ENCODE measurements at places on chromosomes 2 and 18.

- no peak for DNase-seq
Observed at GRCh38 chr2:101396316-101396717, 9.0 kb upstream of the CREG2 start.

- DNase-seq, result no peak
Observed at GRCh38 chr2:12291303-12291702, 425.4 kb upstream of the TRIB2 start.

DNA sequence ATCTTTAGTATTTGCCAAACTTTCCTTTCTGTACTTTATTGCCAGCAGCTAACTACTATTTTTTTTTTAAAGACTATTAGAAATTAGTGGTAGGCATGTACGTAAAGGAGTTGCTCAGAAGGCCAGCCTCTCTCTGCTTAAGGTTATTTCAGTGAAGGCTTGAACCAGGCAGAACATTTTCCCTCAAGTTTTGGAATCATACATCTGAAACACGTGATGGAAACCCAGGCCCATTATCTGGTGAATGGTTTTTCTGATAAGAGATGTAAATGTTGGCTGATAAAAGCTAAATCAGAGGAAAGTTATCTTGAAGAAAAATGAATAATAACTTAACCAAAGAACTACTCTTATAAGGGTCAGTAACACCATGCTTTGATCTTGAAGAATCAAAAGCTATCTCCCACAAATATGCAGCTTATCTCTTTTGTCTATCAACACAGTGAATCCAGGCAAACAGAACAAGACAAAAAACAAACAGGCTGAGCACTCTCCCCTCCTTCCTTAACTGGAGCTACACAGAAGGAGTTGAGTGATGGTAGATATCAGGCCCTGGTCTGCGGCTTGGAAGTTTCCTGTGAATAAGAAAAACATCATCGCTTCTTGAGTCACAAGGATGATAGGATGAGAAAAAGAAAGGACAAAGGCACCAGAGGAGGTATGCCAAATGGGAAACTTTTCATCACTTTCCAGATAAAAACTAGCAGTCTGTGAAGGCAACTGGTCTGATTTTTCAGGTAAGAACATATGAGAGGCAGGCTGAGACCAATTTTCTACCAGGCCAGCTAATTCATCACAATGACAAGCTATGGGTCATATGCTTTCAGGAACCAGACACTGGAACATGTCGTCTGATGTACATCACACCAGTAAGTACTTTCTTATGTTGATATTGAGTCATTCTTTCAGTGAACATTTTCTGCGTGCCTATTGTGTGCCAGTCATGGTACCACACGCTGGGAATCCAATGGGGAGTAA, 88.4 kb upstream of the STK17B start:
- DNase-seq, result no peak

- no peak for DNase-seq
Observed at GRCh38 chr2:236632295-236633218, 62.9 kb downstream of the ACKR3 start.

- no peak for DNase-seq
Observed at GRCh38 chr18:54983791-54984190, 24.5 kb upstream of the CCDC68 start.

DNA sequence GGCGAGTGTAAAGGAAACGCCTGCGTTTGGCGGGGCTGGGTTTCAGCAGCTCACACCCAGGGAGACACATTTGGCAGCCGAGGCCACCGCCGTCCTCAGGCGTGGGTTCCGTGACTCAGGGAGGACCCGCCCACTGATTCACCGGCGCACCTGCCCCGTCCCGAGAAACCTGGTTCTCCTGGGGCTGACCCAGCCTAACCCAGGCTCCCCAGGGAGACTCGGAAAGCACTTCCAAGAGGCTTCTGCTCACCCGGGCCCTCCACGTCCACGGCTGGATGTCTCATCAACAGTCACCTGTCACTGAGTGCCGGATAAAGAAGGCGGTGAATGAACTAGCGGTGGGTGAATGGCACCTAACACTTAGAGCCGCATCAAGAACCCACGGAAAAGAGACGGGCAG, 126.4 kb upstream of the CTDP1 start:
- no peak for DNase-seq

DNA sequence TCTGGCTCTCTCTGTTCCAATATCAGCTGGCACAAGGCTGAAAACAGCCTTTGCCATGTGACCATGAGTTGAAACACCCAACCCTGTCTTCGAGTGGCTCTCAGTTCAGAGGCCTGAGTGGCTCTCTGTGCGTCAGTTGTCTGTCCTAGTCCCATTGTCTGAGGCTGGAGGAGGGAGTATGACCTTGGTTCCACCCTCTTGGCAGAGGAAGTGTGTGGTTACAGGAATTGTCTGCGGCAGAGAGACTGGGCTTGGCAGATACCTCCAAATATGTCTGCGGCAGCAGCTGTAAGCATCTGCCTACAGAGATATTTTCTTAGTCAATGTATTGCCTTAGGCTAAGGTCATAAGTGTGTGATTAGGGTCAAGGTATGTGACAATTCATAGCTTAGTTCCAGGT, 32.6 kb downstream of the CNGA3 start:
- no peak for DNase-seq

- no peak for DNase-seq
Observed at GRCh38 chr2:19538411-19538963, 180.1 kb upstream of the OSR1 start.

DNA sequence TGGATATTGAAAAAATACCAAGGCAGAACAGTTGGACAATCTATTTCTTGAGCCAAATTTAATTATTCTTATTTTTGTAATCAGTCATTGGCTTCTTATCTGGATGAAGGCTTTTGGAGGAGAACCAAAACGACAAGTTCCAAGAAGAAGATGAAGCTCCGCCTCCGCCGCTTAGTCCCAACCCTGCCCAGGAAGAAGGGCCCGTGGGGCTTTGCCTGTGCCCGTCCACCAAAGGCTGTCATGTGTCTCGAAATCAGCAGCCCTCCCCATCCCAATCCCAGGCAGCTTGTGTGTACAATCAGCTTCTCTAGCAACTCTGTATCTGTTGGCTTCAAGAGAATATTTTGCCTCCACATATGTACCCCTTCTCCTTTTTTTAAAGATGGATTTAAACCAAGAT, 24.6 kb downstream of the PTRHD1 start:
- DNase-seq, result no peak

GRCh38 chr2:116952254-116952653, 862.2 kb upstream of the DDX18 start:
- DNase-seq, result no peak

GRCh38 chr18:13412901-13413300, 194.3 kb downstream of the LDLRAD4 start:
- DNase-seq, result no peak

- DNase-seq, result no peak
Observed at GRCh38 chr2:64608867-64609226, 44.9 kb downstream of the SERTAD2 start.

DNA sequence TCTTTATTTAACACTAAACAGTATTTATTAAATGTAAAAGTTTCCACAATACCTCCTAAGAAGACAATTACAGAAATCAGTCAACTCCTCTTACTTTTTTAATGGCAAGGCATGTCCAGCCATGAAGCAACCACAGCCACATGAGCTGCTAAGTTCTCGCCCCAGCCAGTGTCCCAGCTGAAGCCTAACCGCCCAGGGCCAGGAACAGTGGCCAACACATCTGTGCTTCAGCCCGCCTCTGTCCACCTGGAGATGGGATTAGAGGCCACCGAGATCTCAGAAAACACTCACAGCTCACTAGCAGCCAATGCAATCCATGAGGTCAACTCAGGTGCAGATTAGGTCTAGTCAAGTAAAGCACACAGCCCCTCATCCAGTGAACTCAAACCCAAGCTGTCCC, 40.2 kb downstream of the PID1 start:
- DNase-seq, result no peak

GRCh38 chr2:191436368-191437055, 191.3 kb downstream of the MYO1B start:
- DNase-seq, result no peak

DNA sequence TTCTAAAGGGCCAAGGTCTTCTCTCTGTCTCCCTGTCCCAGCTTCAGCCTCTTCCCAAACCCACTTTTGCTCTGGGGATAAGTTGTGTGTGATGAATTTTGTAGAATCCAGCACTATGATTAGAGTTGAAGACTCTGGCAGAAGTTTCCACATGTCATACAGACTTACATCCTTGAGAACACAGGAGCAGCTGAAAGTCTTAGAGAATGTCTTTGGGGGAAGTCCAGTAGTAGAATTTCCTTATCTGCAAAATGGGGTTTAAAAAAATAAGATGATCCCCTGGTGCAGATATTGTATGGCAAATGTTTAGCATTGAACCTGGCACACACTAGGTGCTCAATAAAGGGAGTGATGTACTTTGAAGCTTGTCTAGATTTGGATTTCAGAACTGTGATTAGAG, 65.2 kb downstream of the TMEM247 start:
- DNase-seq, result no peak

GRCh38 chr2:226600184-226600583, 199.4 kb downstream of the IRS1 start:
- DNase-seq, result no peak

DNA sequence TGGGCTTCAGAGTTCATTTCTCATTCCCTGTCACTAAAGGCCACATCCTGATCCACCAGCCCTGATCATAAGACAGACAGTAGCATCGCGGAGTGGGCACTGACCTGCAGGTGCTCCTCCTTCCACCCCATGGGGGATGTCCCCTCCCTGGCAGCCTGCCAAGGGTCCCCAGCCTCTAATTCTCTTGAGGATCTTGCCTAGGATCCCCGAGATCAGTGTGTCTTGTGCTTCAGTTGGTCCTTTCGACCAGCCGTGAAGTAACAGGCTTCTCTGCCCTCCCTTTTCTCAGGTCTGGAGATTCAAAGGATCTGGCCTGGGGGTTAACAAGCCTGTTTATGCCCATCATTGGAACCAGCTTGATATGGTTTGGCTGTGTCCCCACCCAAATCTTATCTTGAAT, 74.5 kb downstream of the ALPK2 start:
- no peak for DNase-seq

GRCh38 chr2:14516844-14517243, 115.7 kb upstream of the LRATD1 start:
- no peak for DNase-seq

- no peak for DNase-seq
Observed at GRCh38 chr2:238139196-238140039, 950 bp downstream of the KLHL30 start.

- no peak for DNase-seq
Observed at GRCh38 chr2:140079038-140079437, 1298.8 kb upstream of the NXPH2 start.

DNA sequence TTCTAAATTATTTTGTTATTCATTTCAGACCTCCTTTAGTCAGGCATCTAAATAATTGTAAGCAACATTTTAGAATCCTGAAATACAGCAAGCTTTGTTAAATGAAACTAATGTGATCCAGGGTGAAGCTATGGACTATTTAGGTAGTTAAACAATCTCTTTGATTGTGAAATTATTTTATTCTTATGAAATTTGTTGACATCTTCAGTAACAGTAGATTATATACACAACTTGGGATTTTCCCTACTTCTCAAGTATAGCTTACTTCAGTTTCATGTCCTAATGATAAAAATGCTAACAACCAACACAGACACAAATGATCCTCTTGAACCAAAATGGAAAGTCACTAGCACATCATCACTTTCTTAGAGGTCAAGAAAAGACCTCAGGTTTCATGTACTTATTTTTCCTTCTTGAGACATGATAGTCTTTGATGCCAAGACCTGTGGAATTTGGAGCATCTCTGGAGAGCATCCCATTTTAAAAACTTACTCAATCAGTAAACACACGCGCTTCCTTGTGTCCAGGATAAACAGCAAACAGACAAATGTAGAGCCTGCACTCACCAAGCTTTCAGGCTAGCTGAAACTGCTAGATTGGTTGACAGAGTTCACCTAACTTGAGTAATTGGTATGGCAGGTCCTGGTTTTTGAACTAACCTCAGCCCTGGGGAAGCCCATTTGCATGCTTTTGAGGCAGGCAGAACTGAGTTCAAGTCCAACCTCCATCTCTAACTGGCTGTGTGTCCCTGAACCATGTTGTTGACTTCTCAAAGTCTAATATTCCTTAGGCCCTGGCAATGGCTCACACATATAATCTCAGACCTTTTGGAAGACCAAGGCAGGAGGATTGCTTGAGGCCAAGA, 47.8 kb downstream of the KCTD18 start:
- no peak for DNase-seq

- DNase-seq, result no peak
Observed at GRCh38 chr2:70795164-70795995, 4.9 kb upstream of the FIGLA start.

- DNase-seq, result no peak
Observed at GRCh38 chr2:134146620-134147019, 107.3 kb upstream of the MGAT5 start.

GRCh38 chr2:134670955-134671354, 47.8 kb downstream of the TMEM163 start:
- DNase-seq, result no peak

DNA sequence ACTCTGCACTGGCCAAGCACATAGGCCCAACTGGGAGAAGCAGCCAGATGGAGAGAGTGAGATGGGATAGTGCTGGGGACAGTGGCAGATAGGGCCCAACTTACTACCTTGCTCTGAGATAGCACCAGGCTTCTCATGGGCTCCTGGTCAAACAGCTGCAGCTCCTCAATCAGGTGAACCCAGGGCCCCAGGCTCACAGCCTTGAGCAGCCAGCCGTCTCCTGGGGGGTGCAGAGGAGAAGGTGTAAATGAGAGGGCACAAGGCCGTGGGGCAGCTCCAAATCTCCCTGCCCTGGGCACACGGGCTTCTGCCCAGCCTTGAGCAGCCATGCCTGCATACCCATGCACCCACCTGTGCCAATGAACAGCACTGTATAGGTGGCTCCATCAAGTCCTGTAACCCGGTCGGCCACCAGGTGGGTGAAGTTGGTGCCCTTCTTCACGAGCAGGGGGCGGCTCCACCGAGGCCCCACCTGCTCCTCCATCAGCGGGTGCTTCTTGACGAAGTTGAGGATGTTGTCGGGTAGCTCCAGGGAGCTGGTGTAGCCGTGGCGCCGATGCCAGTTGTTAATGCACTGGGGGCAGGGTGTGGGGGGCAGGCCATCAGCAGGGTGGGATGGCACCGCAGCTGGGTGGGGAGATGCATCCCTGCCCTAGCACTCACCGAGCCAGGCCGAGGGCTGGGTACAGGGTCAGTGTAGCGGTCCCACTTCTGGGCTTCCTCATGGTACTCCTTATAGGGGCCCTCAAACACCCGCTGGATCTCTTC, 5.9 kb upstream of the ANKRD39 start:
- DNase-seq, result no peak

- no peak for DNase-seq
Observed at GRCh38 chr18:31454066-31454708, 6.6 kb downstream of the DSG3 start.

- DNase-seq, result no peak
Observed at GRCh38 chr2:238242731-238243495, 3.1 kb upstream of the HES6 start.

DNA sequence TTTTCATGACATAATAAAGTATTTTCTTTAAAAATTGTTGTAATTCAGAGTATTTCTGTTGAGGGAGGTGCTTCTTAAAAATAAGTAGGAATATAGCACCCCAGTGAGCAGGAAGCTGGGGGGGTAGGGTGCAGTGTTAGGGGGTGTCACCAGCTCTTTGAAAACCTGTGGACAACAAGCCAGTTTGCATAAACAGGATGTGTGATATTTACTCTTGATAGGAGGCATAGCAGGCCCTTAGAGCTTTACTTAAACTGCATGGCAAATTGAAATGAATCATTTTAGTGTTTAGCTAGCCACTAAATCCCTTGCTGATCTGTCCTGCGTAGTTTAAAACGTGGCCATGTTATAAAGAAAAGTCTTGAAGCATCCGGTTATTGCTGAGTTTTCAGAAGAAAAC, 8.4 kb downstream of the TGIF1 start:
- no peak for DNase-seq

Data from stimulated activated CD8-positive, alpha-beta memory T cell treated with anti-CD3 and anti-CD28 coated beads, Interleukin-12 subunit alpha, Interleukin-12 subunit beta, amount 100 ng/mL, for 1 hour (primary cell).